ENCODE measurements at places on chromosomes 4 and X. TPM values are rescaled to one million over a fixed set of nuclear protein-coding genes. Genes with fewer than 3 reads are reported as not detected.

Gene AREG
- 1.7 TPM for total RNA-seq

Gene P2RY8
- not detected for total RNA-seq

Gene TCEAL2
- total RNA-seq, result 1.4 TPM

Gene MAML3
- 26.0 TPM for total RNA-seq

DNA sequence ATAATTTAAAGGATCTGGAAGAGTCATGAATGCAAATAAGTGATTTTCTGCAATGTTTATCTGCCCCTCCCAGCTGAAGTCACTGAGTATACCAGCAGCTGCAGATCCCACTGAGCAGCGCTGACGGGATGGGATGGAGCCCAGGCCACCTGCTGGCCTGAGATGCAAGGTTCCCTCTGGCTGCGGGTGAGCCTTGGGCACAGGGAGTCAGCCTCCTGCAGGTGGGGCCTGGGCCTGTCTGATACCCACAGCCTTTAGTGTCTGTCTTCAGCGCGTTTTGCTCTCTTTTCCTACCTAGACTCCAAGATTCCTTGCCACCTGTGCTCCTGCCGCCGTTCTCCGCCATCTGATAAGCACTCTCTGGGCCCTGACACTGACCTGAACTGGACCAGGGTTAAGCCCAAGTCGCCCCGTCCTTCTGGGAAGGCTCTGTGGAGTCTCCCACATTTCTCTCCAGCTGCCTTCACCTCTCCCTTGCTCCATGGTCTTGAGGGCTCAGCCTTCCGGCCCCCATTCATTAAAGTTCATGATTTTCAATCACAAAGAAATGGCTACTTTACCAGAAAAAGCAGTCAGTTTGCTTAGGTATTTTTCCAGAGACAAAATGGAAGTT, 223.1 kb upstream of the FAT1 start:
- DNase-seq, result no peak
- H3K4me3 ChIP-seq, result no peak overlapping the region
- no peaks in the 10 kb centered on the region for H3K36me3 ChIP-seq

- no peaks in the 10 kb centered on the region for H3K27me3 ChIP-seq
- no peaks in the 10 kb centered on the region for H3K4me1 ChIP-seq
- no peak for DNase-seq
- no peaks in the 10 kb centered on the region for H3K36me3 ChIP-seq
- no peak overlapping the region for H3K27ac ChIP-seq
- H3K4me3 ChIP-seq, result no peak overlapping the region
These were observed 279.8 kb downstream of the STIM2 start for GRCh38 chr4:27140486-27140885.

- no peak for DNase-seq
- no peaks in the 10 kb centered on the region for H3K4me1 ChIP-seq
- no peaks in the 10 kb centered on the region for H3K36me3 ChIP-seq
- no peak overlapping the region for H3K27ac ChIP-seq
- no peaks in the 10 kb centered on the region for H3K27me3 ChIP-seq
- no peak overlapping the region for H3K4me3 ChIP-seq
These were observed 46.1 kb downstream of the GRK4 start for GRCh38 chr4:3009422-3009821.

Gene SSX2
- not detected for total RNA-seq

Gene HSFX3
- total RNA-seq, result not detected

Gene EREG
- total RNA-seq, result 0.22 TPM

Gene CRMP1
- 16.5 TPM for total RNA-seq

- H3K4me1 ChIP-seq, result no peaks in the 10 kb centered on the region
- no peak within 1 kb of the TSS for H3K27ac ChIP-seq
- no peaks in the 10 kb centered on the region for H3K27me3 ChIP-seq
- H3K4me3 ChIP-seq, result no peak within 1 kb of the TSS
- no peaks in the 10 kb centered on the region for H3K36me3 ChIP-seq
- DNase-seq, result no peak
These were observed at the start of gene IL9R for GRCh38 chrX:155997436-155997835. IL9R (plus strand) TSS chrX:155997696; CDS start chrX:155997760, 64 bp downstream.
